ENCODE measurements at places on chromosomes 12 and 14. TPM values are rescaled to one million over a fixed set of nuclear protein-coding genes. Genes with fewer than 3 reads are reported as not detected.
A peak's percentile ranks its signal among the peaks of the same experiment; 100 is the strongest.

Gene AKAP6
- 0.84 TPM for total RNA-seq

Gene PRR4
- total RNA-seq: 1.2 TPM

Gene RIN3
- 2.3 TPM for total RNA-seq

Gene ANO2
- not detected for total RNA-seq

DNA sequence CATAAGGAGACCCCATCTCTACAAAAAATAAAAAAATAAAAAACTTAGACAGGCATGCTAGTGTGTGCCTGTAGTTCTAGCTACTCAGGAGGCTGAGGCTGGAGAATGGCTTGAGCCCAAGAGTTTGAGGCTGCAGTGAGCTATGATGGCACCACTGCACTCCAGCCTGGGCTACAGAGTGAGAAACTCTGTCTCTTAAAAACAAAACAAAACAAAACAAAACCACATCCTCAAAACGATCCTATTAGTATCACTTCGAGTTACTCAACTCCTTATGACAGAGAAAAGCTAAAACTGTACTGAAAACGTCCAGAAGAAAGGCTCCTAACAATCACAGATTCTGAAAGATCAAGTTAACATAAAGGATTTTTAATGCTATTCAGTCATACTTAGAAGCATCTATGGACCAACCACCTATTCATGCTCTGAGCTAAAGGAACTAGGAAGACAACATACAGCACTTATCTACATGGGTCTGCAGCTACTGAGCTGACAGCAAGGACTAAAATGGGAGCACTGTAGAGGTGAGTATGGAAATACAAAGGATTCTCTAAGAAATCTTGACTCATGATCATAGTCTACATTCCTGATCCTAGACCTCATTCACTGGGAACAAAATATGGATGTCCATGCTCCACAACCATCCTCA is 75.3 kb upstream of the DUSP6 start:
- DNase-seq: no peak

DNA sequence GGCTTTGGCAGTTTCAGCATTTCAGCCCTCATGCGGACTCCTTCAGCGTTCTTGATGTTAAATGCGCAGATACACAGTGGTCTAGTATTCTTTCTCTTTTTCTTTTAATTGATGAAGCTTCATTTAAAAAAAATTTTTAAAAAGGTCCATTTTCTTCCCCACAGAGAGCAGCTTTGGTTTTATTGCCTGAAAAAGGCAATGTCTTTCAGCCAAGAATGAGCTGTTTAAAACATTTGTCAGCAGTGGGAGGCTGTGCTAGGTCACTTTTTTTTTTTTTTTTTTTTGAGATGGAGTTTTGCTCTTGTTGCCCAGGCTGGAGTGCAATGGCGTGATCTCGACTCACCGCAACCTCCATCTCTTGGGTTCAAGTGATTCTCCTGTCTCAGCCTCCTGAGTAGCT is 13.5 kb downstream of the KMT5A start:
- no peak for DNase-seq

DNA sequence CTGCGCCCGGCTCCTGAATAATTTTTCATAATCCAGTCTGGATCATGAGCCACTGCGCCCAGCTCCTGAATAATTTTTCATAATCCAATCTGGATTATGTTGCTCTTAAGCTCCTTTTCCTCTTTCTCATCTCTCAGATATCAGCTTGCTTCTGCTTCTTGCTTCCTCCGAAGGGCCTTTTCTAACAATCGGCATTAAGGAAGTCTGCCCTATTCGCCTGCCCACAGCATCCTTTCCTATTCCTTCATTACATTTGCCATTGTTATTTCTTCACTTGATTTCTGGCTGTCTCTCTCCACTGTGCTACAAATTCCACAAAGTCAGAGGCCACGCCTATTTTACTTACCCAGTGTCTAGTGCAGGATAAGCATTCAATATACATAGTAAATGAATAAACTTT is 83.5 kb downstream of the TTC7B start:
- DNase-seq: no peak

DNA sequence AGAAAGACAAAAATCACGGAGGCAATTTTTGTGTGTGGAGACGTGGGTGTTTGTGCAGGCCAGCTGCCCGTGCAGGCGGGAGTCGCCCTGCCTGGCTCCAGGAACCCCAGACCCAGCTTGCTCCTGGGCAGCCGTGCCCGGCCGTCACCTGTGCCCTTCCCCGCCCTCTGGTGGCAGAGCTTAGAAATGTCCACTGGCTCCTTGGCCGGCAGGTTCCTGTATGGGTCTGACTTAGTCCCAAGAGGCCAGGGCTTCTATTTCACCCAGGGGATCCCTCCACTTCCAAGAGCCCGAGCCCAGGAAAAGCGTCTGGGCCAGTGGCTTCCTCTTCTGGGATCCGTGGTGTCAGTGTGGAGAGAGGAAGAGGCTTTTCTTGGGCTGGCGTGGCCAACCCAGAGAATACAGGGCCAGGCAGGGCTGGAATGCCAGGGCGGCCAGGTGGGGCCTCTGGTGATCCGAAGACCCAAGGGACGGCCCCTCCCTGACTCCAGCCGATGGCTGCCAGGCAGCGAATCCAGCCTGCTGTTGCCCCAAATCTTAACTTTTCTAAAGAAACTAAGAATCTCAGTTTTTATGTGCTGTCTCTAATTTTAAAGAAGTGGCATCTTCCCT is 120.9 kb downstream of the TMEM132C start:
- peak; percentile 27 for DNase-seq

Gene E2F7
- 9.1 TPM for total RNA-seq

DNA sequence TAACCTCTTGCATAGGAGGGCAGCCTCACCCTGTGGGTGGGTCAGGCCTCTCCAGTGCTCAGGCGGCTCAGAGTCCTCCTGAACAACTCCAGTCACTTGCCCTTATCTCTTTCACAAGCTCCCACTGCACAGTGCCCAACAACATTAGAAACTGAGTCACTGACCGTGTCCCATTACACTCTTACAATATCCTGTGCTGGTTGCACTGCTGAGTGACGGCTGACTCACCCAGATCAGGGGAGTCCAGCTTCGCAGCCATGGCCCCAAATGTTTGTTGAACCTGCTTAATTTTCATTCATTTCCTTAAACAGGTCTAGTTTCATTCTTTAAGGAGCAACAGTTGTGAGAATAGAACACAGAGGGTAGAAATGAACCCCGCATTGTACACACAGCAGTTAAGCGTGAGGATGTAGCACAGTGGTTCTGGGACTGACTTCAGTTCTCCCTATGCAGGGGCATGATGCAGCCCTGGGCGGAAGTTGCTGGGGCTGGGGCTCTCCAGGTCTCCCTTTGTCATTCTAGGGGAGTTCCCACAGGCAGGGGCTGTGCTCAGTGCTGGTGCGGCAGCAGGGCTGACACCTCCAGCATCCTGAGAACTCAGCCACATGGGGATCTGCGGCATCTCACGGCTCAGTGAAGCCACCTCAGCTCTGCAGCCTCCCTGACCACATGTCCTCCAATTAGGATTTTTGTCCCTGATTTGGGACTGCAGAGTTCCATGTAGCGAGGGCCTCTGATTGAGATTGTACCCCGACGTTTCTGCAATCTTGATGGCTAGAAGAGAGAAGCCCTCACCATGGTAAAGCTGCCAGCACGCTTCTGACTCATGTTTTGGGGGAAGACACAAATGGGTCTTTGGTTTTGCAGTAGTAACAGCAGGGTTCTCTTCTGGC is 16.1 kb downstream of the GPR68 start:
- no peak for DNase-seq

DNA sequence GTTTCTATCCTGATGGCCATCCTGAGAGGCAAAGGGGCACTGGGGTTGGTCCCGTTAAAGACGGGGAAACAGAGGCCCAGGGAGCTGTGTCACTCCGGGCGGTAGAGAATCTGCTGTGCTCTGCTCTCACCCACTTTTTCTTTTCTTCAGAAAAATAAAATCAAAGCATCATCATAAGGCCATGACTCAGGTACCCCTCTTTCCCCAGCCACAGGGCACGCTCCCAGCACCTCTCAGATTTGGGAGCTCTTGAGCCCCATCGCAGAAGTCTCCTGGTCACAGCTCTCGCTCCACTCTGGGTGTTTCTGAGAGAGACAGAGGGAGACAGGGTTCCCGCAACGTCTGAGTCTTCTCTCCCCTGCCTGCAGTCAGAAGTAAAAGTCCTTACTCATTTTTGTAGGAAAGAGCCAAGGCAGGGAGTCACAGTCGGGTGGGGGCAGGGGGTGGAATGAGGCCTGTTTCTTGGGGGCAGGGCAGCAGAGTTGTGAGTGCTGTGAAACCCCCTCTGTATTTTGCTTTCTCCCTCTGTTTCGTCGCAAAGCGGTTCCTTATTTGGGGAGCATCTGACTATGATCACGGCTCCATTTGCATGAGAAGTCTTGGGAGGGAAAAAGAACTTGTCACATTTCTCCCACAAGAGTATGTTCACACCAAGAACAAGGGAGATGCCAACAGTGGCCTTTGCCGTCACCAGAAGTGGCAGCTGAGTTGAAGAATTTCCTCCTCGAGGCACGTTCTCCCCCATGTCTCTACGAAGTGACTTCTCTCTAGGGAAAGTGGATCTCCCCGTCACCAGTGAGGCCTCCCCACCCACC is 139.0 kb downstream of the BCL11B start:
- no peak for DNase-seq

Gene IL23A
- total RNA-seq: 0.35 TPM

DNA sequence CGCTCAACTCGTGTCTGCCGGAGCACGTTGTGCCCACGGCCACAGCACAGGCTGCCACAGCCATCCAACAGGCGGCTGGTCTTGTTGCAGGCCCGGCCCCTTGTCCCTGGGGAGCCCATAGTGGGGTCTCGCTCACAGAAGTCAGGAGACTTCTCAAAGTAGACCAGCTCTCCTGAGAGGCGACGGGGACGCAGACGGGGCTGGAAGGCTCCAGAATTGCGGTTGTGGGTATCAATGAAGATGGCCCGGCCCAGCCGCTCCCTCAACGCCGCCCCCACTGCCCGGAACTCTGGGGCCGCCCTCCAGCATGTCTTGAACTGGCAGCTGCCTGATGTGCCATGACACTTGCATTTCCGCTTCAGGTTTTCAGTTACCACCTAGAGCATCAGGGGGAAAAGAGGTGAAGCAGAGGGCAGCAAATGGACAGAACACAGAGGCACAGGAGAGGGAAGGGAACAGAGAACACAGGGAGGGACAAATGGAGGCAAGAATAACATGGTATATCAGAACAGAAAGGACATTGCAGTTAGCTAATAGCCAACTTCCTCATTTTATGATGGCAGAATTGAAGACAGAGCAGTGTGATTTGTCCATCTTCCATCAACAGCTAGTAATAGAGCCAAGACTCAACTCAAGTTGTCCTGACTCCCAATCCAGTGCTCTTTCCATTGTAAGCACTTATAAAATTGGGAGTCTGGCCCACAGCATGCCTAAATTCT is 5.2 kb downstream of the WNT10B start:
- no peak for DNase-seq

Gene KRT79
- total RNA-seq: not detected

Gene WNT1
- total RNA-seq: not detected

GRCh38 chr14:32703183-32703621 is 235.5 kb upstream of the NPAS3 start:
- DNase-seq: no peak

GRCh38 chr14:98819867-98820206 is 452.2 kb downstream of the BCL11B start:
- DNase-seq: no peak

DNA sequence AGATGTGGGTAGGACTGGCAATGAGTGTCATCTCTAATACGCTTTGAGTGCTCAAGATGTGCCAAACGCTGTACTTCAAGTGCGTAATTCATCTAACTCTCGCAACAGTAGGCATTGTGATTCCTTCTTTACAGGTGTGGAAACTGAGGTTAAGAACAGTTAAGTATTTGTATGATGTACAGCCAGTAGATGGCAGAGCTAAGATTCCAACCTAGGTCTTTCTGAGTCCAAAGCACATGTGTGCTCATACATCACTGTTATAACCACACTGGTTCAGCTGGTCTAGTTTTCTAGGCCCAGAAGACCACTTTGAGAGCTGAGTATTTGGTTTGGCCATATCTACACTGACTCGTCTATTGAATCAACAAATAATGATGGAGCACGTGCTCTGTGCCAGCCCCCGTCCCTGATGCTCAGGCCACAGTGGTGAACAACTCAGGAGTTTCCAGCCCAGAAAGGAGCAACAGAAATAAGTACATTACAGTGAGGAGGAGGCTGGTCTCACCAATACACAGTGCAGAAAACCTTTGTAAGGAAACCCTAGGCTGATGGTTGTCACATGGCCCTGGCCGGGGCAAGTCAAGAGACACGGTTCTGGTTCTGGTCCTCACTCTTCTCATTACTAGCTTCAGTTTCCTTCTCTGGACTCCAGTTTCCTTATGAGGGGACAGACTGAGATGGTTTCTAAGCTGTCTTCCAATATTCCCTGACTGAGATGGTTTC is 69.3 kb upstream of the SCN8A start:
- DNase-seq: no peak

Gene CCDC196
- not detected for total RNA-seq

Gene SLCO1B1
- total RNA-seq: not detected

DNA sequence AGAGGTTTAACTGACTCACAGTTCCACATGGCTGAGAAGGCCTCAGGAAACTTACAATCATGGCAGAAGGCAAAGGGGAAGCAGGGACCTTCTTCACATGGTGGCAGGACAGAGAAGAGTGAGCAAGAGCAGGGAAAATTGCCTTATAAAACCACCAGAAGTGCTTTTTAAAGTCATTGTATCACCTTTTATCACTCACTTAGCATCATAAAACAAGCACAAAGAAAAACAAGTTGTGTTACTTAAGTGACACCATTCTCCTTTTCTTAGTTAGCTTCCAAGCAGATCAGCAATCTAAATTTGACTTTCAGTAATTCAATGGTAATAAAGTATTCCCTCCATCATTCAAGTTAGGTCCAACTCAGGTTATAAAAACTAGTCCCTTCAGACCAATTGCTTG is 28.5 kb downstream of the OSBPL8 start:
- no peak for DNase-seq

DNA sequence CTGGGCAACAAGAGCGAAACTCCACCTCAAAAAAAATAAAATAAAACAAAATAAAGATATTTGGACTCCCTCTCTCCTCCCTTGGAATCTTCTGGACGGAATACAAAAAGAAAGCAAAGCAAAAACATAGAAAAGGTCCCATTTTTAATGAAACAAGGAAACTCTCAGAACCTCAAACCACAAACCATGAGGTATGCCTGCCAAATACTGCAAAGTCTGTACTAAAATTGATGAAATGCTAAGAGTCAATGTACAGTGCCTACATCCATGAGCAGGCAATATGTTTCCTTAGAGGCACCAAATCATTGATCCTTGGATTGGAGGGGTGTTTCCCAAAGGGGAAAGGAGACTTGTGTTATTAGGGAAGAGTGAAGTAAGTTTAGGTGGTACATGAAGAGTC is 8.2 kb upstream of the RPS6KA5 start:
- DNase-seq: no peak

GRCh38 chr12:31355747-31356107 is 29.8 kb upstream of the SINHCAF start:
- DNase-seq: no peak

- DNase-seq: no peak
Measured at GRCh38 chr12:85781766-85782165, 54.4 kb downstream of the RASSF9 start.

DNA sequence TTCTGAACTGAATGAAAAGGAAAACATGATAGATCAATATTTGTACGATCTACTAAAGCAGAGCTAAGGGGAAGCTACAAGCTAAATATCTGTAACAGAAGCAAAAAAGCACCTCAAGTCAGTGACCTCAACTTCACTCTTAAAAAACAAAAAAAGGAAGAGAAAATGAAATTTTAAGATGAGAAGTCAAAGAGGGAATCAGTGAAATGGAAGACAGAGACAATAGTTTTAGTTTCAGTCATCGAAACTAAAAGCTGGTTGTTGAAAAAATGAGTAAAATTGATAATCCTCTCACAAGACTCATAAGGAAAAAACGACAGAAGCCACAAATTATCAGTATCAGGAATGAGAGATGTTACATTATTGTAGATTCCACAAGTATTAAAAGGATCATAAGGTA is 11.9 kb upstream of the SLC2A13 start:
- no peak for DNase-seq

- no peak for DNase-seq
Measured at GRCh38 chr14:91484186-91484585, 25.9 kb downstream of the PPP4R3A start.
